T-helper 2 cell treated with Interferon-gamma antibody and Interleukin-4, amounts not matched to agents 5 μg/mL and 100 μg/mL, for 36 hours (primary cell): ENCODE measurements at places on chromosomes 2 and 18.

DNA sequence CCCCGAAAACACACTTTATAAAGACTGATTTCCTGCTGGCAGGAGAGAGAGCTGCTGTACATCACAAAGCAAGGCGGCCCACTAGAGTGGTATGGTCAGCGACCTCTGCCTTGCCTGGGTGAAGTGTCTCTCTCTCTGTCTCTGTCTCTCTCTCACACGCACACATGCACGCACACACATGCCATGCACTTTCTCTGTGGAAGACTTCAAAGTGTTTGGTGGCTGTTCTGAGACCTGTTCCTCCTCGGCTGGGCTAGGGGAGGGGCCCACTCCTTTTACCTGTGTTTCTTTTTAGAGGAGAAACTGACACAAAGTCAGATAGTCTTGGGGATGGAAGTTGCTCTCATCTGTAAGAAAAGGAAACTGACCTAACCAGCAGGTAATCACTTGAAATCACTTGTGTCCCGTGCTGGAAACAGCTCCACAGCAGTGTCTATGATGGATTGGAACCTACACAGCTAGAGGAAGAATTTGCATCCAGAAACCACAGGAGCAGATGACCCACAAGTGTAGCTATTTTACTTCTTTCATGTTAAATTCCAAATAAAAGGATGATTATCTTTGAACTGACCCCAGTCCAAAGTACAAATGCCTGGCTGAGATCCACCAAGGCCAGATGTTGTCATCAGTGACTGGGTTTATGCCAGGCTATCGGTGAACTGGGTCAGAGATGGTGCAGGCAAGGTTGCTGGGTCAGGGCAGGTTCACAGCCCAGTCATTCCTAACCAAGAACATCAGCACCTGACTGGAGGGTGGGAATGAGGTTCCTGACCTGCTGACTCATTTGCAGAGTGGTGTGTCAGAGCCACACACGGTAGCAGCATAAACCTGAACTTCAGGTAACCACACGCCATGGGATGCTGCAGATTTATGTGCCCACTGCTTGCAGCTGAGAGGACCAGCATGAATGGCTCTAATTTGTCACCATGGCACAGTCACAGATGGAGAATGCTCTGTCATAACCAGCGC, 63.0 kb downstream of the NPAS2 start:
- DNase-seq: no peak

DNA sequence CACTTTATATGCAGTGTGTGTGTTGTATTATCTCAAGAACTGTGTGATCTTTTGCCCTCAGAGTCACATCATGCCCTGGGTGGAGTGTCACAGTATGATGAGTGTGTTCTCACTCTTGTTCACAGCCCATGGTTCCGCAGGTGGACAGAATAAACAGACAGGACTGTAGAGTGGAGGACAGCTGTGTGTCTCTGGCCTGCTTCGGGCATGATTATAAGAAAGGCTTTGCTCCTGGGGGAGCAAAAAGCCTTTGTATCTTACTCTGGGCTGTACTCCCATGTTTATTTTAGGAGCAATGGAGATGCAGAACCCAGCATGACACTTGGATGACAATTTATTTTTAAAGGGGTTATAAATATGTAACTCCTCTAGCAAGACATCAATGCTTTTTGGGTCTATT, 371.7 kb upstream of the MEX3C start:
- DNase-seq: no peak

GRCh38 chr2:199342334-199342733, 115.4 kb downstream of the SATB2 start:
- DNase-seq: no peak

DNA sequence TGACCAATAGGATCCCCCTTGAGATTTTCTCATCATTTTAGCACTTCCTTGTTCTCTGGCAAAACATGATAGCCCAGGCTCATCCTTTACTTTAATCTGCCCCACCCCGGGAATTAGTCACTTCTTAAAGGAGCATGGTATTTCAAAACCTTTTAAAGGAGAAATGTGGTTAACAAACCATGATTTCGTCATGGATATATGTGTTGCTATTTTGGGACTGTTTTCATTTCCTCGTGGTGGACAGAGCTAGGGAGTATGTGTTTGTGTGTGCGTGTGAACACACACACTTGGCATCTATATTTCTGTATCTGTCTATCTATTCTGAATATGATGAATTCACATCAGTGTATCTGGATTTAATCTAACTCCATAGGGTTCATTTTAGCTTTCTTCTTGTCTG, 128.1 kb downstream of the BIRC6 start:
- DNase-seq: no peak

- no peak for DNase-seq
Measured at GRCh38 chr18:79367989-79368388, 27.7 kb upstream of the NFATC1 start.

GRCh38 chr18:59988098-59988706, 88.4 kb downstream of the PMAIP1 start:
- no peak for DNase-seq

DNA sequence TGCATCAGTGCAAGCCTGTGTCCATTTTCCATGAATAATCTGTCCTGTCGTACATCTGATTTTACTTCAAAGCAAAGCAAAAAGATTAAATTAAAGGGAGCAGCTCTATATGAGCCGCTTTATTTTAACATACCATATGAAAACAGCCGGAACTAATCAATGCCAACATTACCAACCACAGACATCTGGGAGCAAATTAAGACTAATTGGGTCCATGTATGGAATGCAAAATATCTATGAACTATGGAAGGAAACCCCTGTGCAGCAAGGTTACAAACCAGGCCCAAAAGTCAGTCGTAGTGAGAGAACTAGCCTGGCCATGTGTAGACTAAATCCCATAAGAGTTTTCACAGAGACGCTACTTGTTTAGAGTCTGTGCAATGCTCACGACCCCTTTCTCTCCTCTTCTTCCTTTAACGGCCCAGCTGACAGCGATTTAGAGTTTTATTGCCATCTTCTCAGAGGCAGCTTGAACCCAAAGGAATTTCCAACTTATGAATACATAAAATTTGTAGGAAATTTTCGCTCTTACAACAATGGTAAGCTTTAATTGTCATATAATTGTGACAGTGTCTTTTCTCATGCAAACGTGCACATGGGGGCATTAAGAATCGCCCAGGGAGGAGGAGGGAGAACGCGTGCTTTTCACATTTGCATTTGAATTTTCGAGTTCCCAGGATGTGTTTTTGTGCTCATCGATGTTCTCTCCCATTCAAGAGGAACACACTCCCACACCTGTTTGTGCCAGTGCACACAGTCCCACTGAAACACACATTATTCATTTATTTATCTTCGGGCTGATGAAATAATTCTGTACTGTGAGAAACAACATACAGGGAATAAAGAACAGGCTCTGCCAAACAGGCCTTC, 52.9 kb upstream of the RPL31 start:
- no peak for DNase-seq

DNA sequence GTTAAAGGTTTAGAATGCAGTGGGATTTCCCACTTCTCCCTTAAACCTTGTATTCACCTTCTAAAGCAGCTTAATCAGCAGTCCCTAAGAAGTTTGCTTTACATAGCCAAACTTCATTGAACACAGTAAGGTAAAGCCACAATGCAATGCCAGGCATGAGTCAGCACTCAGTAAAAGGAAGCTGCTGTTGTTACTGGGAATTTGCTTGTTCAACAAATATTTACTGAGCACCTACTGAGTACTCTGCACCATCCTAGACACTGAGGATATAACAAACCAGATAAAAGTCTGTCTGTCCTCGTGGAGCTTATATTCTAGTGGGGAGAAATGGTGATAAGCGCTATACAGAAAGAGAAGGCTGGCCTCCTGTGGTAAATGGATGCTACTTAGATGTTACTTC, 162.7 kb downstream of the PKP4 start:
- DNase-seq: no peak

- DNase-seq: no peak
Measured at GRCh38 chr2:166901336-166901735, 13.1 kb downstream of the XIRP2 start.

DNA sequence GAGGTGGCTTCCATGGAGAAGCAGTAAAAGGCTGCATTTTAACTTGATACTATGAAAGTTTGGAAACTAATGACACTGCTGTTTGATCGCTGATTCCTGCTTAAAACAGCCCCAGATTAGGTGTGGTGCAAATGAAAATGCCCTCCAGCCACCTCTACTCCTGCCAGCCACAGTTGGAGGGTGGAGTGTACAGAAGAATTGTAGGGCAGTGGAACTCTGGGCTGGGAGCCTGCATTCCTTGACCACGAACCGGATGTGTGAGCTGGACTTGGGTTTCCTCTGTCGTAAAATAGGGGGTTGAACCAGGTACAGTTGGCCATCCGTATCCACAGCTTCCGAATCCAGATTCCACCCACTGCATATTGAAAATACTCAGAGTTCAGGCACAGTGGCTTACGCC, 84.6 kb upstream of the RFX8 start:
- no peak for DNase-seq

- no peak for DNase-seq
Measured at GRCh38 chr2:239878686-239879085, 146.5 kb downstream of the NDUFA10 start.

- no peak for DNase-seq
Measured at GRCh38 chr2:53724536-53724935, 43.1 kb upstream of the CHAC2 start.

- DNase-seq: no peak
Measured at GRCh38 chr2:241034490-241035141, 36.2 kb downstream of the SNED1 start.
